Fibroblast of lung (primary cell): ENCODE measurements at places on chromosomes 6 and 20.
A peak's percentile ranks its signal among the peaks of the same experiment; 100 is the strongest.

GRCh38 chr6:116087437-116088027, 13.1 kb upstream of the NT5DC1 start:
- DNase-seq = peak; percentile 72

DNA sequence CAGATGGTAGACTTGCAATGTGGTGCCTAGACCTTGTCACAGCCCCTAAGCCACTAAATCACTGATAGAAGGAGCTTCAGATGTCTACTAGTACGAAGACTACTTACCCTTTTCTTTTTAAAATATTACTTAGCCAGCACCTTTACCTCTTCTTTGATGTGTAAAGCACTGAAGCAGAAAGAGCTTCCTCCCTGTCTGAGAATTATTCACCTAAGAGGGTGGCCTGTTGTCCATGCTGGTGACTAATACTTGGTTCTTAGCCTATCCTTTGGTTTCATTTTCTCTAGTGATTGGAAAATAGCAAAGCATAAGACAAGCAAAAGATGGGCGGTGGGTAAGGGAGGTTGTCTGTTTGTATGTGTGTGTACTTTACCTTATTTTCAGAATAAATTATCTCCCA, 794.6 kb downstream of the TFAP2A start:
- DNase-seq = no peak

- no peak for DNase-seq
Measured at GRCh38 chr20:21273755-21274386, 29.3 kb upstream of the XRN2 start.

DNA sequence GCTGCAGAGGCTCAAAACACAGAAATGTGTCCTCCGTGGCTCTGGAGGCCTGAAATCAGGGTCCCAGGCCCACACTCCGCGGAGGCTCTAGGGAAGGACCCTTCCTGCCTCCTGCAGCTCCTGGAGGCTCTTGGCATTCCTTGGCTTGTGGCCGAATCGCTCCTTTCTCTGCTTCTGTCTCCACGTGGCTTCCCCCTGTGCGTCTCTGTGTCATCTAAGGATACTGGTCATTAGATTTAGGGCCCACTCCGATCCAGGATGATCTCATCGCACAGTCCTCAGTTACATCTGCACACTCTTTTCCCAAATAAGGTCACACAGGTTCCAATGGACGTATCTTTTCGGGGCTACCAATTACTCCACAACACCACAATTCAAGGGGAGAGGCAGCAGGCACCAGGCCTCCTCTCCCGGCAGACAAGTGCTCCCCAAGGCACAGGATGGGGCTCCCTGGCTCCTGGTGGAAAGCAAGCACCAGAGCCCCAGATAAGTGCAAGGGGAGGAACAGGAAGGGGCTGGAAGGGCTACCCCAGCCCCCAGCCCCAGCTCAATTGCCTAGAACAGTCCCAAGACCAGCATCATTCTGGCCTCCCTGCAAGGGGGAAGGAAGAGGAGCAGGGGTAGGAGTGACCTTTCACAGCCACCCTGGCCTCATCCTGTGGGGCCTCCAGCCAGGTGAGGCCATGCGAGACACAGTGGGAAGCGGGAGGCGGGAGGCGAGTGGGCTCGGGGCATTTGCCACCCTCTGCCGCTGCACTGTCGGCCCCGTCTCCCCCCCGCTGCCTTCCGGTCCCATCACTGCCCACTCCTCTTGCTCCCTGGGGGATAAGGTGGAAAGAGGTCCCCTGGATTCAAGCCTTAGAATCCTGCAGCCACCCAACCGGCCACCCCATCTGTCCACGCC, 16.3 kb downstream of the NTSR1 start:
- no peak for DNase-seq

DNA sequence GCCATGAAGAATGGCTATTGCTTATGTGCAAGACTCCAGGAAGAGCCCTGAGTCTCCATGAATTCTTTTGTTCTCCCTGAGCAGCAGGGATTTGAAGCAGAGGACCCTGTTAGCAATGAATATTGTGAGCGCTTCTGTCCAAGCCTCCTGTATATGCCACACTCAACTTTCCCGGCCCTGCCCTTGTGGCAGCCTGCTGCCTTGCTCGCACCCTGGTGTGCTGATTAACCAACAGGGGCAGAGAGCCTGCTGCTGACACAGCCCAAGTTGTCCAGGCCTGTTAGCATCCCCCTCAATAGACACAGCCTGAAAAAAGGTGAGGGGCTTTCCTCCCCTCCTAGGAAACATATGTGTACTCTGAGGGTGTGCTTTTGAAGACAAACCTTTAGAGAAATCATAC, 131.4 kb downstream of the BMP2 start:
- no peak for DNase-seq

- DNase-seq = peak; percentile 97
Measured at GRCh38 chr20:4064144-4064909, 49.0 kb upstream of the RNF24 start.

DNA sequence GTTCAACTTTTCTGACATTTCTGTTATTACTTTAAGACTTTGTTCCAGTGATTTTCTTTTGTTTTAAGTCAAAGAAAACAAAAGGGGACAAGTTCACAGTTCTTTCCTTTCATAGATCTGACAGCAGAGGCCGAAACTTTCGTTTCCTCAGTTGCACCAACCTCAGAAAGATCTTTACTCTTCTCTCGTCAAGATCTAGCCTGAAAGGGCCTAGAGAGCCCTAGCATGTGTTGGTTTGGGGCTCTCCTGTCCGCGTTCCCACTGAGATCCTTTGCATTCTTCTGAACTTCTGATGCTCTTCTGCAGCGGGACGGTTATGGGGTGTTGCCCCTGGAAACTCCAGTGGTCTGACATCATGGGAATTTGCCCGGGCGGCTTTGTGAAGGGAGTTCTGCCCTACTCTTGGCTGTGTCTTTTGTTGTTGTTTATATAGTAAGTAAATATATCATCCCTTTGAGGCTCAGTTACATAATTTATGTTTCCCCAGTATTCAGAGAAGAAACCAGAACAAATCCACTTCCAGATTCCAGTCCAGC, 129.1 kb downstream of the SASH1 start:
- DNase-seq = peak; percentile 50

- DNase-seq = peak; percentile 54
Measured at GRCh38 chr6:22442826-22443225, 126.5 kb upstream of the HDGFL1 start.

DNA sequence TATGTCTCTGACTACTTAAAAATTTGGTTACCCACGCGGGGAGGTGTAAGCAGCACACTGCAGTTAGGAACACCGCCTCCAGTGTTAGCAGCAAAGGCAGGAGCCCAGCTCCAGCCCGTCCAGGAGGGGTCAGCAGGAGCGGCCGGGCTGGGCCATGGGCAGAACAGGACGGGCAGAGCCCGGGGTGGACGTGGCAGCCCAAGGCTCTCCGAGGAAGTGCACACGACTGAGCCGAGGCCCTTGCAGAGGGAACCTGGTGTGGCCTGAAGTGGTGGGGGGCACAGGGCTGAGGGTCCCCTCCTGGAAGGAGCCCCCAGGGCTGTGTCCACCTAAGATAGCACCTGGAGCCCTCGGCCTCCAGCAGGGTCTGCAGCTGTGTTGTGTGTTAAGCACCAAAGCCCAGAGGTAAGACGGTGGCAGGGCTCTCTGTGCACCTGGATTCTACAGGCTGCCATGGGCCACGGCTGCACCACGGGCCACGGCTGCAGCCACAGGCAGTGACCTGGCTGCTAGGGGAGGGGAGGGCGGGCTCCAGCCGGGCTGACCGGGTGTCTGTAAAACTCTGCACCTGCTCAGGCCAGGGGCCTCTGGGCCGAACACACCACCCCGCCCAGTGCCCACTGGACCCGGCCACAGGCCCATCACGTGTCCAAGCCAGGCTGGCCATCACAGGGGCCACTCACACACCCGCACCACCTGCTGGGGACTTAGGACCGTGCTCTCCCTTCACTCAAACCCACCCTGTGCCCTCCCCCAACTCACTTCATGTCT, 6.6 kb downstream of the SLC2A4RG start:
- DNase-seq = no peak

DNA sequence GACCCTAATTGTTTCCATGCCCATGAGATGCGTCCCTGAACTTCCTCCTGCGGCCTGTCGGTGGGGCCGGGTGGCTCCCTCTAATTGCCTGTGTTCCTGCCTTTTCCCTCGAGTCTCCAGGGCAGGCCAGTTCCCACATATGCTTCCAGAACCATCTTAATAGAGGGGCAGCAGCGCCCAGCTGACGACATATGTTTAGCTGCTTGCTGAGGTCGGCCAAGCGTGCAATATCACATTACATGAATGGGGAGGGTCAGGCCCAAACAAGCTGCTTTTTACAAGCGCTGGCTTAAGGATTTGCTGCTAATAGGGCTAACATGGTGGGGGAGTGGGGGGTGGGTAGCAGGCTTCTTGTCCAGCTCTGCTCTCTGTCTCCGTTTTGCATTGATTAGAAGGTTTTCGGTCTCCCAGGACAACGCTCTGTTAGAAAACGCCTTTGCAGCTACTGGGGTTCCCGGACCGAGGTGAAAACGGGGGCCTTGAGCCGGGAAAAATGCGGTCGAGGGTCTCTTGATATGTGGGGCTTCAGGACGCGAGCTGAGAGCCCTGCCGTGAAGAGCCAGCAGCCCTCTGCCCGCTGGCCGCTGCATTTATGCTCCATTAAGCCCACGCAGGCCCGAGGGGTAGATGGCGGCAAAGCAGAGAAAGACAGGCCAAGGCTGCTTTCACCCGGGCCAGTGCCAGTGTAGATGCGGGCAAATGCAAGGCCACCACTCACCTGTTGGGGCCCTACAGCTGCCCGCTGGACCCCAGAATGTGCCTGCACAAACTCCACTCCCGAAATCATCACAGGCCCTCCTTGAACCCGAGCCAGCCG, 308.5 kb downstream of the BMP7 start:
- DNase-seq = no peak

DNA sequence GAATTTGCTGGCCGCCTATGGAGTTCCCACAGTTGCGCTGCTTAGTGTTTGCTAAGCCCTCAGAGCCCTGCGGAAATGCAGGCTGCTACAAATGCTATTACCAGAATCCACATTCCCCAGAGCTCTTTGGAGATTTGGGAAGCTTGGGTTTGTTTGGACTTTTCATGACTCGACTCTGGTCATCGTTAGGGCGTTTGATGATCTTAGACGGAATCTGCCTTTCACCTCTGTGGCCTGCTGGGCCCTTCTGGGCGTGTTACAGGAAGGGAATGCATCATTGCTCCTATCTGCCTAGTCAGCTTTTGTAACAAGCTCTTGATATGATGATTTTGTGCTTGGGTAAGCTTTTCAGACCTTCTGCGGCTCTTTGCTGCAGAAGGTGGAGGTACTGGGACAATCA, 50.8 kb downstream of the EYA2 start:
- no peak for DNase-seq

GRCh38 chr6:13526727-13527670, 39.6 kb upstream of the GFOD1 start:
- DNase-seq = peak; percentile 15

DNA sequence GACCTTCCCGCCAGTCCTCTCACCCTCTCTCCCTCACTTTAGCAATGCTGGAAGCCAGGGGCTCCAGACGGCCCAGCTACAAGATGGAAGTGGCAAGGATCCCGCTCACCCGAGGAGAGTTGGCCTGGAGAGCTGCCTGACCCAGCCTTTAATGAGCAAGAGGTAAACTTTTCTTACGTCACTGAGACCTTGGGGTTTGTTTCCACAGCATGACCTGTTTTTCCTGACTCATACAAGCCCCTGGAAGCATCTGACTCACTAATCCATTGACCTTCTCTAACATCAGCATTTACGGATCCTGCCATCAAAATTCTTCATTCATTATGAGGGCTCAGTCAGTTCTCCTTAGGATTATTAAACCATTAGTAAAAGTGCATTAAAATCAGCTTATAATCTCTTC, 120.4 kb downstream of the MYLK4 start:
- DNase-seq = peak; percentile 98

DNA sequence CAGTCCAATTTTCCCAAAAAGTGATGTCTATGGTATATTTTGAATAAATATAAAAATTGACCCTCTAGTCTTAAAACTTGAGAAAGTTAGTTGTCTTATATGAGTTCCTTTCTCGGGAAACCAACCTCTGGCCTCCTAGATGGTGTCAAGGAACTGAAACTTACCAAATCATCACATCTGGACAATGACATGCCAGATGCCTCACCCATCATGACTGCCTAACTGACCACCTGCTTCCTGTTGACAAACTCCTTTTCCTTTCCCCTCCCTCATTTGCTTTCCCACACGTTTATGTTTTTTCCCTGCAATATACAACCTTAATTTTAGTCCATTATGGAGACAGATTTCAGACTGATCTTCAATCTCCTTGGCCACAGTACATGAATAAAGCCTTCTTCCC, 731.0 kb downstream of the EPHA7 start:
- no peak for DNase-seq
